ENCODE measurements at places on chromosomes 12 and 14.

DNA sequence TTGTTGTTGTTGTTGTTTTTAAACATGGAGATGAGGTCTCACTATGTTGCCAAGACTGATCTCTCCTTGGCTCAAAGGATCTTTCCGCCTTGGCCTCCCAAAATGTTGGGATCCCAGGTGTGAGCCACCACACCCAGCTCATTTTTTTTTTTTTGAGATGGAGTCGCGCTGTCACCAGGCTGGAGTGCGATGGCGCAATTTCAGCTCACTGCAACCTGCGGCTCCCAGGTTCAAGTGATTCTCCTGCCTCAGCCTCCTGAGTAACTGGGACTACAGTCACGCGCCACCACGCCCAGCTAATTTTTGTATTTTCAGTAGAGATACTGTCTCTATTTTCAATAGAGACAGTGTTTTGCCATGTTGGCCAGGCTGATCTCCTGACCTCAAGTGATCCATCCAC, 4.9 kb upstream of the CLIP1 start:
- no peak for DNase-seq

- no peak for DNase-seq
Measured at GRCh38 chr14:26088275-26088674, 509.6 kb downstream of the NOVA1 start.

GRCh38 chr12:51926064-51926632, 18.8 kb downstream of the ACVRL1 start:
- no peak for DNase-seq

- DNase-seq: no peak
Measured at GRCh38 chr12:52942901-52943181, 6.1 kb upstream of the KRT18 start.

DNA sequence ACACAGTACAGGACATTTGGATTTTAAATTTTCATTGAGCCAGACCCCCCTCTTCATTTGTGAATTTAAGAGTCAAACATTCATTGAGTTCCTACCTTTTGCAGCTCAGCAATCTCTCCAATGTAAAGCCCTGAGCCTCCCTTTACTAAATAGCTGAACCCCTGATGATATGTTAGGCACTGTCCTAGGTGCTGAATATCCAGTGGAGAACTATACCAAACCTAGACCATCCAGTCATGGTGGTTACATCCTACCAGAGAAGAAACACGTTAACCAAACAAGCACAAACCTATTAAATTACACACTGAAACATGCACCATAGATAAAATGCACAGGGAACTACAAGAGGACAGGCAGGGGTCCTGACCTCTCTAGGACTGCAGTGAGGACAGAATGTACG, 1585.3 kb upstream of the TMEM132C start:
- DNase-seq: no peak

DNA sequence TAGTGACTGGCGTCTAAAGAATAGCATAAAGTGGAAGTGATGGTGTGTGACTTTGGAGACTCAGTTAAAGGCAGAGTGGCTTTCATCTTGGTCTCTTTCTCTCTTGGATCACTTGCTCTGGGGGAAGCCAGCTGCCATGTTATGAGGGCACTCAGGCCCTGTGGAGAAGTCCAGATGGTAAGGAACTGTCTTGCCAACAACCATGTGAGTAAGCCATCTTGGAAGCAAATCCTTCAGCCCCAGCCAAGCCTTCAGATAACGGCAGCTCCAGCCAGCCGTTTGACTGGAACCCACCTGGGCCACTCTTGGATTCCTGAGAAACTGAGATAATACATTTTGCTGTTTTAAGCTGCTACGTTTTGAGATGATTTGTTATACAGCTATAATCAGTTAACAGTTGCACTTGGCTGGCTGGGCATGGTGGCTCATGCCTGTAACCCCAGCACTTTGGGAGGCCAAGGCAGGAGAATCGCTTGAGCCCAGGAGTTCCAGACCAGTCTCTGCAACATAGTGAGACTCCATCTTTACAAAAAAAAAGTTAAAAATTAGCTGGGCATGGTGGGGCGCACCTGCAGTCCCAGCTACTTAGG, 7.7 kb upstream of the LRRC23 start:
- DNase-seq: no peak

Data from central memory CD8-positive, alpha-beta T cell (primary cell).